NCI-H1417 treated with DMSO at 0.1 percent for 48 hours (cell line): ENCODE measurements at places on chromosomes 16 and 17.

GRCh38 chr16:72818236-72818845 is 229.6 kb downstream of the ZFHX3 start:
- no peak for DNase-seq

DNA sequence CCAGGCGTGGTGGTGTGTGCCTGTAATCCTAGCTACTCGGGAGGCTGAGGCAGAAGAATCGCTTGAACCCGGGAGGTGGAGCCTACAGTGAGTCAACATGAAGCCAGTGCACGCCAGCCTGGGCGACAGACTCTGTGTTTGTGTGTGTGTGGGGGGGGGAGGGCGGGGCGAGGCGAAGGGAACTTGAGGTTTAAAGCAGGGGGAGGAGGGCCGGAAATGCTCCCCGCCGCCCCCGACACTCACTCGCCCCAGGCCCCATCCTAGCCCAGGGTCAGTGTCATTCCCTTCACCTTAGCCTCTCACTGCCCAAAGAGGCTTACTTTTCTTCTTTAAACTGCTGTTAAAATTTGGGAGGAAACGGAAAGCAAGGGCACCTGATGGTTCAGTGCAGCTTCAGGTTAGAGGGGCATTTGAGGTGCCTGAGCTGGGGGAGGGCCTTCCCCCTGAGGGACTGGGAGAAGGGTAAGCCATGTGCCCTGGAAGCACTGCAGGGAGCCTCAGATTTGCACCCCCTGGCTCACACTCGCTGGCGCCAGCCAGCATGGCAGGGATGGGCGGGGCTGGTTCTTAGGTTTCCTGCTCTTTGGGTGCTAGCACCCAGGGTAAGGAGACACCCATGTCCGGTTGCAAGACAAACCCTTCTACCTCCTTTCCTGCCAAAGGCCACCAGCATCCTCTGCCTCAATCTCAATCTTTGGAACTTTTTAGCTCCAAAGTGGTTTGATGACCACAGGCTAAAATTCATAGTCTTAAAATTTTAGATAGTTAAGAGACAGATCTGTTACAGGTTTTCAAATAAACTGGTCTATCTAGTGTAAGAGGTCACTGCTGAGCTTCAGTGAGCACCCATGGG is 2.2 kb upstream of the LIMD2 start:
- DNase-seq: no peak

DNA sequence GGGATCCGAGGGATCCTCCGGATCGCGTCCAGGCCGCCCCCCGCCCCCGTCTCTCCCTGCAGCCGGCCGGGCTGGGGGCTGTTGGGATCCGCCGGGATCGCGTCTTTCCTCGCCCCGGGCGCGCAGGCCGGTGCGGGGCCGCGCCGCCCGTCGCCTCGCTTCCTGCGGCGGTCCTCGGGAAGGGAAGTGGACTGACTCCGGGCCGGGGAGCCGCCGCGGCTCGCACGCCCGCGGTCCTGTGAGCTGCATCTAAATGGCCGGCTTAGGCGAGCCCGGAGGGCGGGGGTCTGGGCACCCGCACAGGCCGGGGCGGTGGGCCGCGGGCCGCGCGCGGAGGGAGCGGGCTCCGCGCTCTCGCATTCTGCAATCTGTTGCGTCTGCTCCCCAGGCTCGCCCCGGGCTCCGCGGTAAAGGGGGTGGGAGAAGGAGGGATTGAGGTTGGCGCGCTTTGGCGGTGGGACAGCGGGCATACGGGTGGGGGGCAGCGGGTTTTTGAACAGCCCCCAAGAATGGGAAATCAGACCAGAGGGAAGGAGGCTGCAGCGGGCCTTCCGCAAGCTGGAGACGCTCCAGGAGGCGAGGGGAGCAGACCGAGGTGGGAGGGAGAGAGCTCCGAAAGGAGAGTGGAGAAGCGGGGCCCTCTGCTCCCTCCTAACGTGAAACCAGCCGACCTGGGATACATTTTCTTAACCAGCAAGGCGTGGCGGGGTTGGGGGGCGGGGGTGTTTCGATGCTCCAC is 2.2 kb downstream of the TMEM132E start:
- no peak for DNase-seq

DNA sequence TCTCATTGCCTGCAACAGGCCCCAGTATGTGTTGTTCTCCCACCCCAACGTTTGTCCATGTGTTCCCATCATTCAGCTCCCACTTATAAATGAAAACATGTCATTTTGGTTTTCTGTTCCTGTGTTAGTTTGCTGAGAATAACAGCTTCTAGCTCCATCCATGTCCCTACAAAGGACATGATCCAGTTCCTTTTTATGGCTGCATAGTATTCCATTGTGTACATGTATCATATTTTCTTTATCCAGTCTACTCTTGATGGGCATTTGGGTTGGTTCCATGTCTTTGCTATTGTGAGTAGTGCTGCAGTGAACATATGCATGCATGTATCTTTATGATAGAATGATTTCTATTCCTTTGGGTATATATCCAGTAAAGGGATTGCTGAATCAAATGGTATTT is 10.8 kb upstream of the KRTAP9-2 start:
- DNase-seq: no peak

- DNase-seq: no peak
Measured at GRCh38 chr16:1223355-1224214, 1.5 kb downstream of the TPSG1 start.

GRCh38 chr17:3969963-3970362 is 5.7 kb upstream of the ATP2A3 start:
- DNase-seq: no peak

GRCh38 chr17:80236911-80237310 is 16.7 kb downstream of the SLC26A11 start:
- DNase-seq: no peak

DNA sequence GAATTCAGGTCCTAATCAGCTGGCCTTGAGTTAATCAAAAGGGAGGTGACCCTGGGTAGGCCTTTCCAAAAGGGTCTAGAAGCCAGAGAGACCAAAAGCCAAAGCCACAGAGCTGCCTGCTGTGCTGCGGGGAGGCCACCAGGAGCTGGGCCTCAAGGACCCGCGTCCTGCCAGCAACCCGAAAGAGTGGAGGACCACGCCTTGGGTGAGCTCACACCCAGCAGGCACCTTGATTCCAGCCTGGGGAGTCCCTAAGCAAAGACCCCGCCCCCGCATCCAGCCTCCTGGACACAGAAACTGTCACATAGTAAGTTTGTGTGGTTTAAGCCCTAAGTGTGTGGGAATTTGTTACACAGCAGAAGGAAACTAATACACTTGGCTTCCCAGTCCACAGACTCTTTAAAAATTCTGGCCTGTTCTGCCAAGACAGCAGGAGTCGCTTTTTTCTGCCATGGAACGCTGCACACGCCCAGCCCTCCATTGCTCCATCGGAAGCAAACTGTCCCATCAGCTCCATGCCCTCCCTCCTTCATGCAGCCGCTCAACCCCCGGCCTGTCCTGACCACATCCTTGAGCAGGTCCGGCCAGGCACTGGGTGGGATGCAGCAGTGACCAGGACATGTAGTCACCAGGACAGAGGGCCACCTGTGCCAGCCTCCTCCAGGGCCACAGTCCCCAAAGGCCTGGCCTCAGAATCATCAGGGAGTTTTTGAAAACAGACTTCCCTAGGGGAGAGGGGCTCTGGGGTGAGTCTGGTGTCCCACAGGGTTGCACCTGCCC is 20.9 kb upstream of the RASD1 start:
- no peak for DNase-seq

- DNase-seq: no peak
Measured at GRCh38 chr16:27928542-27928941, 135.0 kb downstream of the GSG1L start.

GRCh38 chr16:22732400-22732799 is 81.6 kb upstream of the HS3ST2 start:
- no peak for DNase-seq

DNA sequence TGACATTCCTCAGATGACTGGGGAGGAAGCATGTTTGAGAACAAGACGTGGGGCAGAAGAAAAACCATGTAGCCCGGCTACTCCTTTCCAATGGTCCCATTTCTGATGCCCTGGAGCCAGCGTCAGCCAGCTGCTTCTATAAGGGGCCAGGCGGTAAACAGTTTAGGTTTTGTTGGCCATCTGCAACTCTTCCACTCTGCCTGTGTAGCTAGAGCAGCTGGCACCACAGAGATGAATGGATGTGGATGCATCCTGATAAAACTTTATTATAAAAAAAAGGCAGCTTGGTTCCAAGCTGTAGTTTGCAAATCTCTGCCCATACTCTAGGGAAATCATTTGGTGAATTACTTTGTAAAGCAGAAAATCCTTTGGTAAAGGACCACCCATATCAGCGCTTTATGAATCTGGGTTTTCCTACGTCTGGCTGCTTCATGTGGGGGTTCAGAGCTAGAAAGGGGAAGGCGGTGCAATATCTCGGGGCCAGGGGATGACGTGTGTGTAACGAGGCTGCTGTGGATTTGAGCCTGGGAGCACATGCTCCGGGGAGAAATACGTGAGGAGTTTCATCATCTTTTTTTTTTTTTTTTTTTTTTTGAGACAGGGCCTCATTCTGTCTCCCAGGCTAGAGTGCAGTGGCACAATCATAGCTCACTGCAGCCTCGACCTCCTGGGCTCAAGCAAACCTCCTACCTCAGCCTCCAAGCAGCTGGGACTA is 3.4 kb upstream of the SRL start:
- no peak for DNase-seq

DNA sequence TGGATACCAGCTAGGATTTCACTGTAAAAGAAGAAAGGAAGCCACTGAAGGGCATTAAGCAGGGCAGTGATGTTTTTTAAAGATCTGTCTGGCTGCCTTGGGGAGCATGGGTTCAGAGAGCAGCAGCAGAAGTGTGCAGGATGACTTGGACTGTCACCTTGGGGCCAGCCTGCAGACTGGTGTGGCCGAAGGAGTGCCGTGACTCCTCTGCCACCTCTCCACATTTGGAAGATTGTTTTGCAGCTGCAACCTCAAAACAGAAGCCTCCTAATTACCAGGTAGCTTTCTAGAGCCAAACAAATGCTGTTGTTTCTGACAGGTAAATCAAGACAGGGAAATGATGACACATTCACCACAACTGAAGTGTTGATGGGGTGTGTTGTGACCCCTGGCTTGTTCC is 681.4 kb downstream of the WWOX start:
- DNase-seq: no peak

GRCh38 chr16:12141073-12141951 is 164.8 kb downstream of the SNX29 start:
- DNase-seq: no peak

DNA sequence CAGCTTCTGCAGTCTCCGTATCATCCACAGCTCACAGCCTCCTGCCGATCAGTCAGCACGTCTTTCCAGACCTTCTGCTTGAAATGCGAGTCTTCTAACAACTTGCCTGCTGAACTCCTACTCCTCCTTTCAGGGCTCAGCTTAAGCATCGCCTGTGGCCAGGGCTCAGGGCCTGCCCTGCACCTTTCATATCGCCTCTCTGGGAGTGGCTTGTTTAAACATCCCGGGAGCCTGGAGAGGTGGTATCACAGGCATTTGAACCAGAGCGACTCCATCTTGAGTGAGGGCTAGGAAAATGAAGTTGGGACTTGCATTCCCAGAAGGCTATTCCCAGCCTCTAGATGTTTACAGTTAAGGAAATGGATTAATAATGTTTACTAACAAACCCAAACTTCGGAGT is 13.9 kb upstream of the CYB561 start:
- DNase-seq: no peak

GRCh38 chr16:65684230-65684629 is 562.4 kb upstream of the CDH11 start:
- DNase-seq: no peak

DNA sequence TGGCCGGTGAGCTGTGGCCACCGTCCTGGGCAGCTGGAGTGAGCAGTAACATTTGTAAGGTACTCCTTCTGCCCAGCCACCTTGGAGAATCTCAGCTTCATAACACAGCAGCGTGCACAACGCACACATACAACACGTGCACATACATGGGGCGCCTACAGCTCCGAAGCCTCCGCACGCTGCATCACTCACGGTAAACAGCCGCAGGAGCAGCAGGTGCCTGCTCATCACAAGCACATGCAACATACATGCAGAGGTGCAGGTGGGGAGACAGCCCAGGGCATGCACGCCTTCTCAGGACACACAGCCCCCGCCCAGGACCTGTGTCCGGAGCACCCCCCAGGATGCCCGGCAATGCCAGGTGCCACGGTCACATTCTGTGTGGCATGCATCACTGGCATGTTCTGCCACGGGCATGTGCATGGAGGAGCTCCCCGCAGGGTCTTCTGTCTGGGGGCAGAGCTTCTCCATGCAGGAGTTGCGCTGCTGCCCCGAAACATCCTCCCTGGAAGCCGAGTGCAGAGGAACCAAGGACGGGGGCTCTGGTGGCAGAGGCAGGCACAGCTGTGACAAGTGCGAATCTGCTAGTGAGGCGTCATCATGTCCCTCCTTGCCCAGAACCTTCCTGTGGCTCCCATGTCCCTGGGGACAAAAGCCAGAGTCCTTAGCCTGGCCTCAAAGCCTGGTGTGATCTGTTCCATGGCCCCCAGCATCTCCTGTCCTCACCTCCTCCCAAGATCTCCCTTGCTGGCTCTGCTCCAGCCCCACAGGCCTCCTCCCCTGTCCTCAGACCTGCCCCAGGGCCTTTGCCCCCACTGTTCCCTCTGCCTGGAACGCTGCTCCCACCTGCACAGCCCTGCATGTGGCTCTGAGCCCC is 184.0 kb upstream of the GSE1 start:
- no peak for DNase-seq

DNA sequence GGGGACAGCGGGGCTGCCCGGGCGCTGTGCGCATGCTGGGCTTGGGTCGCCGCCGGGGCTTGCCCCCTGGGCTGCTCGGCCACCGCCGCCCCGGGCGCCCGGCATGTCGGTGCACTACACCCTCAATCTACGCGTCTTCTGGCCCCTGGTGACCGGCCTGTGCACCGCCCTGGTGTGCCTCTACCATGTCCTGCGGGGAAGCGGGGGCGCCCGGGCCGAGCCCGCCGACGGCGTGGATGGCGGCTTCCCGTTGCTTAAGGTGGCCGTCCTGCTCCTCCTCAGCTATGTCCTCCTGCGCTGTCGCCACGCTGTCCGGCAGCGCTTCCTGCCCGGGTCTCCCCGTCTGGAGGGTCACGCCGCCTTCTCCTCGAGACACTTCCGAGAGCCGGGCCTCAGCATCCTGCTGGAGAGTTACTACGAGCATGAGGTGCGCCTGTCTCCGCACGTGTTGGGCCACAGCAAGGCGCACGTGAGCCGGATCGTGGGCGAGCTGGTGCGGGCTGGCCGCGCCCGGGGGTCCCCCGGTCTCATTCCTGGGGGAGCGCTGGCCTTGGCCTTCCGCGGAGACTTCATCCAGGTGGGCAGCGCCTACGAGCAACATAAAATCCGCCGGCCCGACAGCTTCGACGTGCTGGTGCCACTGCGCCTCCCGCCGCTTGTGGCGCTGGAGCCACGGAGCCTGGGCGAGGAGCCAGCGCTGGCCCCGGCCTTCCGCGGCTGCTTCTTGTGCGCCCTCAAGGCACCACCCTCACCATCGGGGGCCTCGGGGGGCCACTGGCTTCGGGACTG is 789 bp downstream of the ITPRIPL2 start:
- DNase-seq: no peak
